ENCODE measurements at places on chromosomes 12 and 14. TPM values are rescaled to one million over a fixed set of nuclear protein-coding genes. Genes with fewer than 3 reads are reported as not detected.

Gene PLEKHH1
- 3.9 TPM for total RNA-seq

- no peaks in the 10 kb centered on the region for H3K4me1 ChIP-seq
- no peaks in the 10 kb centered on the region for H3K36me3 ChIP-seq
- H3K27ac ChIP-seq = no peak overlapping the region
- H3K27me3 ChIP-seq = no peaks in the 10 kb centered on the region
- DNase-seq = no peak
Observed at GRCh38 chr12:78179346-78179745, 348.7 kb downstream of the NAV3 start.

DNA sequence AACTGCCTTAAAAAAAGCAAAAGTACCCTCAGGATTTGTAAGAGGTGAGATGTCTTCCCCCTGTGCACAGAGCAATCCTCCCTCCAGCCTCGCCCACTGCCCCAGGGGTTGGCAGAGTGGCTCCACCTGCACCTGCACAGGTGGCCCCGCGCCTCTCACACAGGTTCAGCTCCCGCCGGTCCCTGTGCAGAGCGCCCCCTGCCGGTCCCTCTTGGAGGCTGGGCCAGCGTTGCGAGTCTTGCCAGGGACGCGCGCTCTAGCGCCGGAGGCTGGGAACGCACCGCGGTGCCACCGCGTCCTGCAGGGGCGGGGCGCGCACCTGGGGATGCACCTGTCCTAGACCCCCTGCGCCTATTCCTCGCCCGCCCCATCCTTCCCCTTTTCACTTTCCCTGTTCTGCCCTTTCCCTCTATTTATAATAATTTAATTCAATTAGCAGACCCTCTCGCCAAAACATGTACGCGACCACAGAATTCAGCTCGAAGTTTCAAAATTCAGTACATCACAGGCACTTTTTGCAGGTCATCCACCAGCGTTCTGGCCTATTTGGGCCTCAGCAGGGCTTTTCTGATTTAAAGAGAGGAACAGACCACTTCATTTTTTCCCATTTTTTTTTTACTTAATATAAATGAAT, 618.6 kb downstream of the AACS start:
- no peaks in the 10 kb centered on the region for H3K4me1 ChIP-seq
- H3K27ac ChIP-seq = no peak overlapping the region
- no peak for DNase-seq
- H3K36me3 ChIP-seq = no peaks in the 10 kb centered on the region
- H3K4me3 ChIP-seq = no peak overlapping the region

DNA sequence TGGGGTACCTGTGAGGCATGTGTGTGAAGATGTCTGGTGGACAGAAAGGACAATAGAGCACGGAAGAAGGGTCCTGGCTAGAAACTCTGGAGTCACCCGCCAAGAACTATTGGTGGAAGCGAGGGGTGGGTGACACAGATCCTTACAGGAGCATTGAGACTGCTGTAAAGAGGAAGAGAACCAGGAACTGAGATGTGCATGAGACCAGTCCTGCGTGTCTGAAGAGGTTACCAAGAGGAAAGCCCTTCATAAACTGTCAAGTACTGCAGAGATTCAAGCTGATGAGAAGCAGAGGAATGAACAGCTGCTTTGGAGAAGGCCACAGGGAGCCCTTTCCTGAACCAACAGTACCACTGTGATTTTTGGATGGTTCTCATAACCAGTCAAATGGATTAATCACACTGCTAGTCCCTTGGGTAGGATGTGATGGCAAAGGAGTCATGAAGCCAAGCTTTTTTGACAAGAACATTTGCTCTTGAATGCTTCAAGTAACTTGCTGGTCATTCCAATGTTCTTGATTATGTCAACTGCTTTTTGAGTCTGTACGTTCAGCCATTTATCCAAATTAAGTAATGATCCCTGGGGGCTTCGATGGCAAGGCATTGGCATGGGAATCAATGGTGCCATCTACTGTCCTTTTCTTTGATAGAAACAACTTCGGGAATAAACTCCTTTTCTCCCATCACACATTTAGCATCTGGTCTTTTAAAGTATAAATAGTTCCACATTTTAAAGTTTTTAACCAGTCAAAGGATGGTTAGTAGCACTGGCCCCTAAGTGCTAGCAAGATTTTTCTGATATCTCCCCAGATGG, 42.9 kb downstream of the GPR135 start:
- H3K27ac ChIP-seq = peak overlapping the region; percentile 65
- no peaks in the 10 kb centered on the region for H3K36me3 ChIP-seq
- no peak overlapping the region for H3K4me3 ChIP-seq
- H3K4me1 ChIP-seq = peaks cover 14% of the 10 kb centered on the region
- no peak for DNase-seq

GRCh38 chr12:4974217-4974616, 64.5 kb downstream of the KCNA1 start:
- no peaks in the 10 kb centered on the region for H3K27me3 ChIP-seq
- no peak overlapping the region for H3K27ac ChIP-seq
- DNase-seq = no peak

Gene PPP1R1A
- 9.0 TPM for total RNA-seq

DNA sequence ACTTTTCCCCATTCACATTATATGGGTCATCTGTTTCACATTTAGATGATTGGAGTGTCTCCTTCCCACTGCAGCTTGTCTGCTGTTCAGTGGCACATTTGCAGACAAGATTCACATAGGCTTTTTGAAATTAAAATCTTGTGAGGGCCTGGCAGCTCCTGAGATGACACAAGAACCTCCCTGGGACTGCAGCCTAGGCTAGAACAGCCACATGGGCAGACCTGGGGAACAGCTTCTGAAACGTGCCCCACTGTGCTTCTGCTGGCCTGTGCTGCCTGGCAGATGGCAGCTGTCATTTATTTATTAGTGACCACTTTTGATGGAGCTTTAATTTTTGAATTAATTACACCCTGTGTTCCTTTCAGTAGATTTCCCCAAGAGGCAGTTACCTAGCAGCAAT, 137.4 kb downstream of the GRIP1 start:
- H3K36me3 ChIP-seq = no peaks in the 10 kb centered on the region
- no peaks in the 10 kb centered on the region for H3K4me1 ChIP-seq
- H3K27ac ChIP-seq = no peak overlapping the region
- H3K27me3 ChIP-seq = no peaks in the 10 kb centered on the region

Gene GSG1
- not detected for total RNA-seq

- no peaks in the 10 kb centered on the region for H3K4me1 ChIP-seq
- H3K27ac ChIP-seq = no peak overlapping the region
- H3K36me3 ChIP-seq = no peaks in the 10 kb centered on the region
- no peak overlapping the region for H3K4me3 ChIP-seq
- no peaks in the 10 kb centered on the region for H3K27me3 ChIP-seq
Observed at GRCh38 chr14:105918496-105919262, 392.3 kb downstream of the TMEM121 start.

- H3K4me3 ChIP-seq = no peak overlapping the region
- no peak for DNase-seq
- H3K27ac ChIP-seq = no peak overlapping the region
- no peaks in the 10 kb centered on the region for H3K4me1 ChIP-seq
- no peaks in the 10 kb centered on the region for H3K36me3 ChIP-seq
- no peaks in the 10 kb centered on the region for H3K27me3 ChIP-seq
Observed at GRCh38 chr14:95341564-95341963, 21.9 kb upstream of the CLMN start.

DNA sequence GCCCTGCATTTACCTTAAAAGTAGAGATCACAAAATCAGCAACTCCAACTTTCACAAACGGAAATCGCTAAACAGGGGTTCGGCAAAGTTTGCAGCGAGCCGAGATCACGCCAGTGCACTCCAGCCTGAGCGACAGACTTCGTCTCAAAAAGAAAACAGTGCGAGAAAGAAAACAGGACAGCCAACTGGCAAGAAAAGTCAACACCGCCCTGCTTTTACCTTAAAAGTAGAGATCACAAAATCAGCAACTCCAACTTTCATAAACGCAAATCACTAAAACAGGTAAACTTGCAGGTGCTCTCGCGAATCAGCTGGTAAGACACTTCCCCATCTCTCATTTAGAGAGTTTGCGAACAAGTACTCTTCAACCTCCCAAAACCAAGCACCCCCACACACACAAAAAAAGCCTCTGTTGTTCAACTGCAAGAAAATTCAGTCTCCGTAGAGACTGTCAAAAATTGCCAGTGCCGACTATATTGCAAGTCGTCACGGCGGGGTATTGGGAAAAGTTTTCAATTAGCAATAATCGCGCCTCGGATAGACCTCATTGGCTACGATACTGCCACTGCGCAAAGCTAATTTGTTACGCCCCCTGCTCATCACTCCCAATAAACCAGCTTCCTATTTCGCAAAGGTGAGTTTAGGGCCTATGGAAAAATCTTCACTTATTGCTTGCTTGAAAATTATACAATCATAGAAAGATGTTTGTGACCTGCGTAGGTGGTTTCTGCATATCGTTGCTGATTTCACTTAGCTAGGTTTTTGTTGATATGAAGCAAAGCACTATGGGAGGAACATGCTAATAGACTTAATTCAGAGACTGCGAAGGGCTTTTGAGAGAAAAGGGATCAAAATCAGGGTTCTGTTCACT, at the start of gene RNU4-1:
RNU4-1 (minus strand) TSS at position 577 of the 871 bp plus-strand sequence.
- no peaks in the 10 kb centered on the region for H3K36me3 ChIP-seq
- H3K4me1 ChIP-seq = no peaks in the 10 kb centered on the region
- peak; percentile 71 for DNase-seq
- H3K4me3 ChIP-seq = peak within 1 kb of the TSS; percentile 83
- H3K27ac ChIP-seq = no peak within 1 kb of the TSS

Gene NUP107
- 53.4 TPM for total RNA-seq

Gene TMEM30B
- total RNA-seq = 54.8 TPM

Data from aorta (tissue), 5 donors.